ENCODE measurements at places on chromosomes 2 and 18.
A peak's percentile ranks its signal among the peaks of the same experiment; 100 is the strongest.

- no peak for DNase-seq
Observed at GRCh38 chr2:179285060-179285459, 20.4 kb upstream of the SESTD1 start.

DNA sequence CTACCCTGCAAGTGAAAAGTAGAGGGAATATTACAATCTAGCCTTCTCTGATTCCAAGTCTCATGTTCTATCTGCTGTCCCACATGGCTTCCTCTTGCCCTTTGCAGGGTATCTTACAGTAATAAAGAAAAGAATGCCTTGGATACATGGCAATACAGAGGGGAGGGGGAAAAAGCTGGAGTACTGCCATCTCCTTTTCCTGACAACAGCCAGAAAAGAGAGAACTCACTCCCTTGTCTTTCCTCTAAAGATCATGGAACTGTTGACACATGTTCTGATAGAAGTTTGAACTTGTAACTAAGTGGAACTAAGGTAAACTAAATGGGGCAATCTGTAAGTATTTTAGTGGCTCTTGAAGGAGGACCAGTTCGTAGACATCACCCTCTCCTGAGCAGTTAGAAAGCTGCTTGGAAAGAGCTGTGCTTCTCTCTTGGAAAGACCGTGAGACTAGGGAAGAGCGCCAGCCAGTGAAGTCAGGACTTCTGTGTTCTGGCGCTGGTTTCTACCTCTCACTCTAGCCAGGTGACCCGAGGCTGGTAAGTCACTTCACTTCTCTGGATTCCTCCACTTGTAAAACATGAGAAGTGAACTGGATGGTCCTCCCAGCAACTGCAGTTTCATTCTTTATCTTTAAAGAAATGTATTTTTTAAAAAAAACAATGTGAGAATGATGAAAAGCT is 242.3 kb upstream of the FOSL2 start:
- DNase-seq, result no peak

- no peak for DNase-seq
Observed at GRCh38 chr18:2898186-2898640, 51.4 kb downstream of the EMILIN2 start.

DNA sequence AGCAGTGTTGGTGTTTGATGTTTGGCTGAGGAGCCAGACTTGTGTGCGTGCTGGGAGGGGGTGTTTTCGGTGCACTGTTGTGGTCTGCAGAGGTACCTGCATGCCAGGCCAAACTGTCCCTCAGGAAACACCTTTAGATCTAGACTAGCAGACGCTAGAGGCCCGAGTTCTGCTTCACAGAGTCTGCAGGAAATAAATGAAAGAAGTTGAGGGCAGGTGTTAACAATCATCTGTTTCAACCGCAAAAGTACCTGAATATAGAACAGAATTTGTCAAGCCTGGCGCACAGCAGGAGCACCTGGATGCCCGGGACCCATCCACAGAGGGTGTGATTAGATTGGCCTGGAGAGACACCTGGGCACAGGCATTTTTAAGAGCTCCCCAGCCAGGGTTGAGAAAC is 40.5 kb upstream of the REL start:
- DNase-seq, result no peak

- no peak for DNase-seq
Observed at GRCh38 chr2:29332540-29332939, 217.3 kb downstream of the CLIP4 start.

DNA sequence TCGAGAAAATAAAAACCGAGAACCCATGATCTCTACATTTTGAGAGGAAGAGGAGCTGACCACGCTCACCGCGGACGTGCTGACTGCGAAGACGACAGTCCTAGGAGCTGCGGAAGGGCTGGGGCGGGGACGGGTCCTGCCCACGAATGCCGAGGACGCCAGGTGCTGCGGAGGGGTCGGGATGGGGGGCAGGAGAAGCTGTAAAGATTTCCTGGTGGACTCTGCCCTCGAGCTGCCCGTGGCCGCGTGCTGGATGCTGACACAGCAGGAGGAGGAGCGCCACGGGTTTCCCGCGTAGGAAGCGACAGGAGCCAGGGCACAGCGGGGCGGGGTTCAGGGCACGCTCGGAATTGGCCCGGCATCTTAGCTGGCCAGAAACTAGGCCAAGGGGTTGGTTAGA is 22.2 kb downstream of the ZSCAN30 start:
- no peak for DNase-seq

DNA sequence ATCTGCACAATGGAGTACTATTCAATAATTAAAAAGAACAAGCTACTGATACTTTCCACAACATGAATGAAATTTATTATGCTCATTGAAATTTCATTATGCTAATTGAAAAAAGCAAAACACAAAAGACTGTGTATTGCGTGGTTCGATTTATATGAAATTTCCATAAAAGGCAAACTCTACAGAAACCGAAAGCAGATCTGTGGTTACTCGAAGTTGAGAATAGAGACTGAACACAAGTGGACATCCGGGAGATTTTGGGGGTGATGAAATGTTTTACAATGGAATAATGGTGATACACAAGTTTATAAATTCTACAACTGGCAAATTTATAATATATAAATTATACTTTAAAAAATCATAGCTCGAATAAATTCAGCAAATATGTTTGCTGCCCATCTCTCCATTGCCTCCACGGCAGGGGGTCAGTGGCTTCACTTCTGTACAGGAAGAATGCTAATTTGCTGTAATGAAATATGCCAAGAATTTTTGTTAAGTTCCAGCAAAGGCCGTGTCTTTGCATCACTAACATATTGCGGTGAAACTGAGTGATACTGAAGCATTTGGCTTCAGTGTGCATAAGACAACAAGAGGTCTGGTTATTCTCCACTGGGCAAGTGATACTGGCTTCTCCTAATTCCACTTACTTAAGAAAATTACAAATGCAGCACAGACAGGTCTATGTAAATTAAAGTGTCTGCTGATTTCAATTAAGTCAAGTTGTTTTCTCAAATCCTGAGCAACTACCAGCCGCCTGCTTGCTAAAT is 96.7 kb downstream of the TMEM163 start:
- DNase-seq, result no peak

- peak; percentile 11 for DNase-seq
Observed at GRCh38 chr2:215931256-215931903, 82.0 kb downstream of the MREG start.

DNA sequence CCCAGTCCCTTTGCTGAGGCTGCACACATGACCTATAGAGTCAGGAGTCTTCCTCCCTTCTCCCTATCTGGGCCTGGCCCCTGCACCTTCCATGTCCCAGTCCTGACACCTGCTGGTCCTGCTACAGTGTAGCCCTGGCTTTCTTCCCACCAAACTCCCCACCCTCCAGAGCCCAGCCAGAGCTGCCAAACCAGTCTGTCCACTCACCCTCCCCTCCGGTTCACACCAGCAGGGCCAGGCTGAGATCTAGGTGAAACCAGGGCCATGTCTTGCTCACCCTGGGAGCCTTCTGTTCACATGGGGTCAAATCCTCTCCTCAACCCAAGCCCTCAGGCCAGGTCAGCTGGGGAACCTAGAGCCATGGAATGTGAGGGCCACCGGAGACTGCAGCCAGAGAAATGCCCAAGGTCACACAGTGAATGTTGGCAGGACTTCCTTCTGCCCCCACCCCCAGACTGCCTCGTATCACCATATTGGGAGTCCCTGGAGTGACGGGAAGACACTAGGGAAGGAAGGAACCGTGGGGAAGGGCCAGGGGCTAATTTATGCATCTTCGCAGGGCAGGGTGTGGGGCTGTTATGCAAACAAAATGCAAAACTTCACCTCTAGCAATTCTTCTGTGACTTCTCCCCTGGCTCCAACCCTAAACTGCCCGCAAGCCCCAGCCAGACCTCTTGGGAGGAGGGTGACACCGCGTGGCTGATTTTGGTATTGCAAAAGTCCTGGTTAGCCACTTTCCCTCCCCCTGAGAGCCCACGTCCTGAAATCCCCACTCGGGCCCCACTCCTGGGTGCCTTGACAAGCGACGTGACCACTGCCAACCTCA is 14.6 kb downstream of the TNS1 start:
- no peak for DNase-seq

GRCh38 chr18:24791751-24792545 is 331.5 kb downstream of the HRH4 start:
- no peak for DNase-seq

- no peak for DNase-seq
Observed at GRCh38 chr2:21406911-21407310, 283.1 kb downstream of the TDRD15 start.

All from stimulated activated CD8-positive, alpha-beta memory T cell treated with anti-CD3 and anti-CD28 coated beads, Interleukin-15, amount 100 ng/mL, for 4 hours (primary cell).